CD4-positive, alpha-beta T cell (primary cell): ENCODE measurements at places on chromosomes 3 and 15. TPM values are rescaled to one million over a fixed set of nuclear protein-coding genes. Genes with fewer than 3 reads are reported as not detected.

GRCh38 chr15:40338921-40339620 lies 1.7 kb downstream of the CCDC9B start:
- no peak for DNase-seq

- no peak for DNase-seq
These were observed 208.4 kb upstream of the KBTBD8 start for GRCh38 chr3:66789580-66790237.

TLR9 gene
- 0.08 TPM for total RNA-seq

DNA sequence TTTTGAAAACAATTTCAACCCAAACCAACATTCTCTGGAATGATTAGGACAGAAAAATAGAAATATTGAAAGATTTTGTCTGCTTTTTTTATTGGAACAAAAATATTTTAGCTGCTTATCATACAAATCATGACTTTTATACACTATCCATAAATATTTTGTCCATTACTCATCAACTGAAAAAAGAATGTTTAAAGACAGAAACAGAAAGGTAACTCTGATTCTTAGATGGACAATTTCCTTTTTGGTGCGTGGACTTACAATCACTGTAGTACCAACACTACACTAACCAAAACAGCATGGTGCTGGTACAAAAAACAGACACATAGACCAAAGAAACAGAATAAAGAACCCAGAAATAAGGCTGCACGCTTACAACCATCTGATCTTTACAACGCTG lies 582.8 kb upstream of the CCDC54 start:
- DNase-seq: no peak

NR2E3 gene
- not detected for total RNA-seq

- no peak for DNase-seq
These were observed 289.2 kb downstream of the ROBO2 start for GRCh38 chr3:77329116-77329515.

TRAT1 gene
- total RNA-seq: 82.6 TPM

DNA sequence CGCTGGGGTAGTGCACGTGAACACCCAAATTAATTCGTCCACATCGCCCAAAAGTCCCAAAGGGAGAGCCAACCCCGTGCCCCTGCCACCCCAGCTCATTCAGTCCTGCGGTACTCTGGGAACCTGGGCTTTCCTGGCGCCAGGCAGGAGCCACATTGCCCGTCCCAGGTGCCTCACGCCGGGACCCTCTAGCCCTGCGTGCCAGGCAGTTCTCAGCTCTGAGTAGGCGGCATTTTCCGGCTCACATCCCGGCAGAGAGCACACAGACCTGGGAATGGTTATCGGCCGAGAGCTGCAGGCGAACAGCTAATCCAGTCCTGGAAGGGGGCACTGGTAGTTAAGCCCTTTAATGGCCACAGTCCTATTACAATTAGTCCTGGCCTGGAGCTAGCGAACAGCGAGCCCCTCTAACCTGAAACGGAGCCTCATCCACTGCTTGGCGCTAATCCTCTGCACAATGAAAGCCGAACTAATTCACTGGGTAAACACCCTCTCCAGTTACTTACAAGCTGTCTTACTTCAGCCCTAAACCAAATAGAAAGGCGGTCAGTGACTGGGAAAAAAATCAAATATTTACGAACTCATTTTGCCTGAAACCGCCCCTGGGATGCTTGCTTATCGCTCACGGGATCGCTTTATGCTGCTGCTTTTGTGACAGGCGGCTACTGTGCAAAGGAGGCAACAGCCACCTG lies 254.6 kb upstream of the SOX14 start:
- DNase-seq: no peak

CACNA2D3 gene
- total RNA-seq: not detected

- no peak for DNase-seq
These were observed 25.2 kb downstream of the CCDC14 start for GRCh38 chr3:123935830-123936229.

CD276 gene
- not detected for total RNA-seq

GRCh38 chr15:54462511-54462913 lies 484.3 kb downstream of the UNC13C start:
- no peak for DNase-seq
